Lung (tissue), 17 donors: ENCODE measurements at places on chromosomes 13 and 19. TPM values are rescaled to one million over a fixed set of nuclear protein-coding genes. Genes with fewer than 3 reads are reported as not detected.

Gene P2RY11
- 3.3 TPM for total RNA-seq

Gene AMER2
- total RNA-seq: not detected

Gene BBC3
- total RNA-seq: 4.1 TPM

Gene PLPPR3
- 8.1 TPM for total RNA-seq

DNA sequence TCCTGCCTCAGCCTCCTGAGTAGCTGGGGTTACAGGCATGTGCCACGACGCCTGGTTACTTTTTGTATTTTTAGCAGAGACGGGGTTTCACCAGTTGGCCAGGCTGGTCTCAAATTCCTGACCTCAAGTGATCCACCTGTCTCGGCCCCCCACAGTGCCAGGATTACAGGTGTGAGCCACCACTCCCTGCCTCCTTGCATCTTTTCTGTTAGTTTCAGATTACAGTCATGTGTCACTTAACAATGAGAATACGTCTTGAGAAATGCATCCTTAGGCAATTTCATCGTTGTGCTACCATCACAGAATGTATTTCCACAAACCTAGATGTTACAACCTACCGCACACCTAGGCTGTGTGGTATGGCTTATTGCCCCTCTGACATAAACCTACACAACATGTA is 180.4 kb downstream of the TM9SF2 start:
- DNase-seq: no peak
